Activated CD8-positive, alpha-beta memory T cell treated with anti-CD3 and anti-CD28 coated beads, Interleukin-2, amount 10 ng/mL, durations not matched to agents 7 days and 5 days (primary cell): ENCODE measurements at places on chromosomes 2 and 18. TPM values are rescaled to one million over a fixed set of nuclear protein-coding genes. Genes with fewer than 3 reads are reported as not detected.

Gene MOGAT1
- total RNA-seq: not detected

Gene SCN7A
- not detected for total RNA-seq

Gene MRO
- not detected for total RNA-seq

Gene EGR4
- 0.09 TPM for total RNA-seq

Gene IMMT
- 130 TPM for total RNA-seq

Gene UGT1A3
- not detected for total RNA-seq

Gene ARHGAP15
- total RNA-seq: 152 TPM

Gene EPHA4
- total RNA-seq: 0.91 TPM

Gene GPBAR1
- total RNA-seq: 0.73 TPM

Gene FEV
- not detected for total RNA-seq

Gene COL4A4
- total RNA-seq: not detected

Gene LAMA1
- not detected for total RNA-seq

Gene SLC14A1
- total RNA-seq: 14.8 TPM

Gene ARHGEF33
- total RNA-seq: 0.59 TPM

Gene CFC1B
- total RNA-seq: not detected

Gene FBLN7
- 0.63 TPM for total RNA-seq

Gene DTNA
- total RNA-seq: not detected

Gene SERPINB8
- total RNA-seq: 7.2 TPM

Gene PDE1A
- total RNA-seq: not detected

Gene MAPK4
- not detected for total RNA-seq

Gene MOCOS
- total RNA-seq: 0.64 TPM

Gene GKN1
- total RNA-seq: not detected

Gene LRP1B
- not detected for total RNA-seq

Gene KCNG3
- not detected for total RNA-seq

Gene BUB1
- 153 TPM for total RNA-seq

Gene SPATA3
- total RNA-seq: 0.44 TPM

Gene TTC21B
- total RNA-seq: 13.8 TPM

Gene ATP6V1B1
- not detected for total RNA-seq

Gene NUP35
- total RNA-seq: 23.5 TPM

Gene SLC9A4
- 0.18 TPM for total RNA-seq

Gene FAP
- total RNA-seq: not detected

Gene SPP2
- total RNA-seq: not detected

Gene RGPD6
- total RNA-seq: 11.7 TPM
